ENCODE measurements at places on chromosomes 13 and 19.

DNA sequence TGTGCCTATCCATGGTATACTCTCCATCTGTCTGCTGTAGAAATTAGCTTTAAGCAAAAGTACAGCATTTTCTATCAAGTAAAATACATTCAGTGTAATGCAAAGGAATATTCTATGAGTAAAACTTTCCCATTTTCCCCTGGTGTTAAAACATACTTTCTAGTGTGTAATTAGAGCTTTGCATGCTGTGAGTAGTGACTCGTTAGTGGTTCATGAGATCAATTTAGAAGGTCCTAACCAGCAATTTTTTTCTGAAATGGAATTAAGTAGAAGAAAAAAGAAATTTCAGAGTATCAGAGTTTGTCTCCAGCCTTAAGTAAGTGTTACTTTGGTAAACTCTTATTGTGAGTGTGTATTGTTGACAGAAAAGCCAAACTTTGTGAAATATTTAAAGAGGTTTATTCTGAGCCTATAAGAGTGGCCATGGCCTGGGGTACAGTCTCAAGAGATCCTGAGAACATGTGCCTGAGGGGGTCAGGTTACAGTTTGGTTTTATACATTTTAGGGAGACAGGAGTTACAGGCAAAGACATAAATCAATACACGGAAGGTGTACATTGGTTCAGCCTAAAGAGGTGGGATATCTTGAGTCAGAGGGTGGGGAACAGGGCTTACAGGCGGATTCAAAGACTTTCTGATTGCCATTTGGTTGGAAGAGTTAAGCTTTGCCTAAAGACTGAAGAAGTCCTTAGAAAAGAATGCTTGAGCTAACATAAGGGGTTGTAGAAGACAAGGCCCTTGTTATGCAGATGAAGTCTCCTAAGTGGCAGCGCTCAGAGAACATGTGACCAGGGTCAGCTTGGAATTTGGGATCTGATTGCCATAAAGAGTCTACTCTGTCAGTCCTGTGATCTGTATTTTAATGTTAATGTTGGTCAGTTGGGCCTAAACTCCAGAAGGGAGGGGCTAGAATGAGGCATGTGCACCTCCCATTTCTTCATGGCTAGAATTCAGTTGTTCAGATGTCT is 25.5 kb downstream of the FAM187B start:
- H3K4me1 ChIP-seq, result no peaks in the 10 kb centered on the region
- H3K4me3 ChIP-seq, result no peak overlapping the region
- DNase-seq, result no peak
- peaks cover 7% of the 10 kb centered on the region for H3K27me3 ChIP-seq

DNA sequence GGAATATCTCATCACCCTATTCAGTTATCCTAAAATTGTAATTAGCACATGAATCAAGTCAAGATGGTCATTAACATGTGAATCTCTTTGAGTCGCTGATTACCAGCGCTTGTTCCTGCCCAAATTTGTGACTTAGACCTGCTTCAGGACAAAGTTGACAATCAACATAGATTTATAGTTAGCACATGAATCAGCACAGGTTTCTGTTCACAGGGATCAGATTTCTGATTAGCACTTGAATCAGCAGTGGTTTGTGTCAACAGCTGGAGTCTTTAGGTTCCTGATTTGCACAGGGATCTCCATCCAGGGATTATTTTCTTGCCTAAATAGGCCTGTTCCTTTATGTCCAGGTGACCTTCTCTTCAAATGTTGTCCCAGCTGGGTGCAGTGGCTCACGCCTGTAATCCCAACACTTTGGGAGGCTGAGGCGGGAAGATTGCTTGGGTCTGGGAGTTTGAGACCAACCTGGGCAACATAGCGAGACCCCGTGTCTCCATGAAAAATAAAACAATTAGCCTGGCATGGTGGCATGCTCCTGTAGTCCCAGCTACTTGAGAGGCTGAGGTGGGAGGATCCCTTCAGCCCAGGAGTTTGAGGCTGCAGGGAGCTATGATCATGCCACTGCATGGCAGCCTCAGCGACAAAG is 3.8 kb upstream of the LRFN3 start:
- H3K27me3 ChIP-seq, result no peaks in the 10 kb centered on the region
- no peak overlapping the region for H3K4me3 ChIP-seq
- H3K27ac ChIP-seq, result no peak overlapping the region
- H3K4me1 ChIP-seq, result peaks cover 19% of the 10 kb centered on the region

DNA sequence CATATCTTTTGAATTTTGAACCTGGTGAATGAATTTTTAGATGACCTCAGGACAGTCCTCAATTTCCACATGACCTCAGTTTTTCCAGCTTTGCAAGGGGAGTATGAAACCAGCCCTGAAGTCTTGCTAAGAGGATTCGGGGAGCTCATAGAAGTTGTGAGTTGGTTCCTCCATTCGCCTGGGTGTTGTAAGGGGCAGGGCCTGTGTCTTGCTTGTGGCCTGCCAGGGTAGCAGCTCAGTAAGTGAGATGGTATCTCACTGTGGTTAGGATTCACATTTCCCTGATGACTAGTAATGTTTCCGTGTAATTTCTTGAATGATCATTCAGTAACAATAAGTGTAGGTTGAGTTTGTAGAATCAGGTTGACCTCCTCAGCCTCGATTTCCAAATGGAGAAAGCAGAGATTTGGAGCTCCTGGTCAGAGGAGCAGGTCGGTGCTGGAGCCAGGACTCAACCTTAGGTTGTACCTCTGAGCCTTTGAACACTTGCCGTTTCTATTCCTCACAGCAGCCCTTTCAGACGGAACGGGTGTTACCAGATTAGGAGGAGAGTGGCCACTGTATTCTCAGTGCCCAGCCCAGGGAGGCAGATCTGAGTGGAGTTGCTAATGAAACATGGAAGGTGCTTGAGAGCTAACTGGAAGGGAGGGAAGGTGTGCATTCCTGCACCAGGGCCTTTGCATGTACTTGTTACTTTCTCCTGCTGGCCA is 14.6 kb downstream of the NACC1 start:
- H3K4me1 ChIP-seq, result no peaks in the 10 kb centered on the region
- no peak overlapping the region for H3K4me3 ChIP-seq
- H3K27me3 ChIP-seq, result no peaks in the 10 kb centered on the region

DNA sequence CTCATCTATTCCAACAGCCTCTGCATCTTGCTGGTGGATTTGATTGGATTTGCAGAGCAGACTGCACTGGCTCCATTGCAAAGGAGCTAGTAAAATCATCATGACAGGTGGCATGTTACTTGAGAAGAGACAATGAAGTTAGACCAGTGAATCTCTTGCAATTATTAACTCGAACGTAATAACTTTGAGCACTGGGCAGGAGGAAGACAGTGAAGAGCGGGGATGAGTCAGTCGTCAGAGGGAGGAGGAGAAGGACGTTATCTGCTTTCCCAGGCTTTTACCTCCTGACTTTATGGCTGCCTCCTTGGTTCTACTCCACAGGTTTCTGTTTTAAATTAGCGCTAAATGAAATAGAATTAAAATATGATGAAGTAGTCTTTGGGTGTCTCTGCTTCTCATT is 257.8 kb upstream of the IPO5 start:
- H3K4me3 ChIP-seq, result no peak overlapping the region
- no peak for DNase-seq

- H3K4me3 ChIP-seq, result no peak overlapping the region
- H3K4me1 ChIP-seq, result no peaks in the 10 kb centered on the region
- H3K27ac ChIP-seq, result no peak overlapping the region
- H3K36me3 ChIP-seq, result no peaks in the 10 kb centered on the region
- H3K27me3 ChIP-seq, result no peaks in the 10 kb centered on the region
Observed at GRCh38 chr13:42056146-42056545, 7.7 kb downstream of the DGKH start.

DNA sequence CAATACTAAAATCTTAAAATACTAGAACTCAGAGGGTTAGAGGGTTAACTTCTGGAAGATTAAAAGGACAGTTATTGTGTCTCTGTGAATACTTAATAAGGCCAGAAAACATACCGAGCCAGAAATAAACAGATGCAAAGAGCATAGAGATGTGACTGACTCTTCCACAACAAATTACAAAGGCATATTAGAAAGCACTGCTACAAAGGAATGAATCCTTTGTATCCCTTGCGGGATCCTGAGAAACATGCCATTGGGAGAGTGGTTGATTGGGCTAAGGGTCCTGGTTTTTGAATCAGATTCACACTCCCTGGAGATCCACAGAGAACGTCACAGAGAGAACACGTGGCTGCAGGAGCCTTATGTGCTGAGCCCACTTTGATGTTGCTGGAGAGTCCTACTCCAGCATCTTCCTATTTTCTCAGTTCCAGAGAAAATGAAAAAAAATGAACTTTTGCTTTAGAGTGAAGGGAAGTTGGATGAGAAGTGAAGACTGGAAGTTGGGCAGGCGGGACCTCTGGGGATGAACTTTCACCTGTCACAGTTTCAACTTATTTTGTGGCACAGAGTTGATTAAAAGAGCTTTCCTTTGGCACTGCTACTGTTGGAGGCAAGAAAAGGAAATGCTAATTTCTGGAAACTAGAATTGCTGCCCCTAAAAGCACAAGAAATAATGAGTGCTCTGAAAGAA is 309.9 kb downstream of the DCT start:
- DNase-seq, result no peak
- no peaks in the 10 kb centered on the region for H3K36me3 ChIP-seq
- no peaks in the 10 kb centered on the region for H3K27me3 ChIP-seq
- H3K27ac ChIP-seq, result no peak overlapping the region
- H3K4me3 ChIP-seq, result no peak overlapping the region
- no peaks in the 10 kb centered on the region for H3K4me1 ChIP-seq

GRCh38 chr19:35879770-35880317 is 11.5 kb downstream of the APLP1 start:
- DNase-seq, result peak; percentile 50
- H3K4me3 ChIP-seq, result no peak overlapping the region
- no peak overlapping the region for H3K27ac ChIP-seq
- 0 out of 2 replicates have a peak, but pooled peaks cover 2% of the 10 kb centered on the region for H3K4me1 ChIP-seq

GRCh38 chr13:112583592-112584277 is 4.2 kb downstream of the TUBGCP3 start:
- no peak for DNase-seq
- no peak overlapping the region for H3K27ac ChIP-seq
- no peaks in the 10 kb centered on the region for H3K27me3 ChIP-seq
- H3K4me3 ChIP-seq, result no peak overlapping the region
- peaks cover 14% of the 10 kb centered on the region for H3K4me1 ChIP-seq

GRCh38 chr13:27587095-27587746 is 33.1 kb downstream of the LNX2 start:
- H3K36me3 ChIP-seq, result no peaks in the 10 kb centered on the region
- no peak overlapping the region for H3K27ac ChIP-seq
- DNase-seq, result no peak
- H3K4me1 ChIP-seq, result 0 out of 2 replicates have a peak, but pooled peaks cover 2% of the 10 kb centered on the region

- no peak for DNase-seq
- no peak overlapping the region for H3K4me3 ChIP-seq
- H3K27me3 ChIP-seq, result peaks cover 22% of the 10 kb centered on the region
- H3K4me1 ChIP-seq, result no peaks in the 10 kb centered on the region
- no peak overlapping the region for H3K27ac ChIP-seq
- H3K36me3 ChIP-seq, result no peaks in the 10 kb centered on the region
Observed at GRCh38 chr19:30662211-30662861, 290.2 kb downstream of the ZNF536 start.

GRCh38 chr13:113252516-113253095 is 43.2 kb downstream of the CUL4A start:
- no peak for DNase-seq
- no peak overlapping the region for H3K4me3 ChIP-seq
- no peaks in the 10 kb centered on the region for H3K4me1 ChIP-seq
- H3K36me3 ChIP-seq, result peaks cover 7% of the 10 kb centered on the region
- no peak overlapping the region for H3K27ac ChIP-seq
- H3K27me3 ChIP-seq, result no peaks in the 10 kb centered on the region

GRCh38 chr19:1361601-1362386 is 21.9 kb upstream of the NDUFS7 start:
- no peak overlapping the region for H3K4me3 ChIP-seq
- H3K27me3 ChIP-seq, result no peaks in the 10 kb centered on the region
- DNase-seq, result no peak
- H3K27ac ChIP-seq, result no peak overlapping the region
- peaks cover 7% of the 10 kb centered on the region for H3K36me3 ChIP-seq

DNA sequence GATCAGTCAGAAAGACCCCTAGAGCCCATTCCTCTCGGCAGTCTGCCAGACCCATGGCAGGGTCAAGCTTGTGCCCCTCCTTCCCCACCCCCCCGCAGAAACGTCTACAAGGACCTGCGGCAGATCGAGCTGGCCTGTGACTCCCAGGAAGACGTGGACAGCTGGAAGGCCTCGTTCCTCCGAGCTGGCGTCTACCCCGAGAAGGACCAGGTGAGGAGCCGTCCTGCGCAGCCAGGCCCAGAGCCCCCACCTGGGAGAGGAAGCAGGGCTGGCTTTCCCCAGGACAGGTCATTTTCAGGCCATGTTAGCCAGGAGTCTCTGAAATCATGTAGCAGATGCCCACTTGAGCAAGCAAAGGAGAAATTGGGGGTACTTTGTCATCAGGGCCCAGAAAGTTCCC is 12.3 kb downstream of the TMED1 start:
- H3K36me3 ChIP-seq, result no peaks in the 10 kb centered on the region
- no peaks in the 10 kb centered on the region for H3K4me1 ChIP-seq
- no peak for DNase-seq
- H3K4me3 ChIP-seq, result no peak overlapping the region
- H3K27me3 ChIP-seq, result no peaks in the 10 kb centered on the region
- H3K27ac ChIP-seq, result no peak overlapping the region

- no peak for DNase-seq
- H3K27ac ChIP-seq, result no peak overlapping the region
- H3K36me3 ChIP-seq, result no peaks in the 10 kb centered on the region
- no peak overlapping the region for H3K4me3 ChIP-seq
Observed at GRCh38 chr13:60590800-60591747, 194.1 kb downstream of the TDRD3 start.

- no peak overlapping the region for H3K4me3 ChIP-seq
- no peak for DNase-seq
- no peaks in the 10 kb centered on the region for H3K27me3 ChIP-seq
- H3K36me3 ChIP-seq, result no peaks in the 10 kb centered on the region
- H3K4me1 ChIP-seq, result no peaks in the 10 kb centered on the region
- no peak overlapping the region for H3K27ac ChIP-seq
Observed at GRCh38 chr13:95524264-95524901, 28.1 kb upstream of the CLDN10 start.
